Dorsolateral prefrontal cortex (tissue), 122 donors: ENCODE measurements at places on chromosomes 2 and 18.

- DNase-seq: no peak
Measured at GRCh38 chr18:79577451-79578395, 101.9 kb upstream of the CTDP1 start.

DNA sequence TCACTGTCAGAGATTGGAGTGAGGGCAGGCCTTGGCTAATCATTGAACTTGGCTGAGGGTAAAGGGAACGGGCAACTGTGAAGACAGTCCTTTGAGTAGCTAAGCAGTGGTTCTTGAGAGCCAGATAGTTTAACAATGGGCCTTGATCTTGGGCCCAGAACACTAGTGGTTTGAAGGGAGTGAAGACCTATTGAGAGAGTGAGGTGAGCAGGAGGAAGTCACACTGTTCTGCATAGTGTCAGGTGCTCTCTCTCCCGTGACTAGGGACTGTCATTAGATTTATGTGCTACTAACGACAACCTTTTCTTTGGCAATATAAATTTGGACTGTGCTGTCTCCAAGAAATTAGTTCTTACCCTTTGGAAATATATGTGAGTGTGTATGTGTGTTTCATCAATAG is 44.6 kb upstream of the ALMS1 start:
- no peak for DNase-seq

GRCh38 chr2:50612306-50612705 is 419.6 kb downstream of the NRXN1 start:
- no peak for DNase-seq

DNA sequence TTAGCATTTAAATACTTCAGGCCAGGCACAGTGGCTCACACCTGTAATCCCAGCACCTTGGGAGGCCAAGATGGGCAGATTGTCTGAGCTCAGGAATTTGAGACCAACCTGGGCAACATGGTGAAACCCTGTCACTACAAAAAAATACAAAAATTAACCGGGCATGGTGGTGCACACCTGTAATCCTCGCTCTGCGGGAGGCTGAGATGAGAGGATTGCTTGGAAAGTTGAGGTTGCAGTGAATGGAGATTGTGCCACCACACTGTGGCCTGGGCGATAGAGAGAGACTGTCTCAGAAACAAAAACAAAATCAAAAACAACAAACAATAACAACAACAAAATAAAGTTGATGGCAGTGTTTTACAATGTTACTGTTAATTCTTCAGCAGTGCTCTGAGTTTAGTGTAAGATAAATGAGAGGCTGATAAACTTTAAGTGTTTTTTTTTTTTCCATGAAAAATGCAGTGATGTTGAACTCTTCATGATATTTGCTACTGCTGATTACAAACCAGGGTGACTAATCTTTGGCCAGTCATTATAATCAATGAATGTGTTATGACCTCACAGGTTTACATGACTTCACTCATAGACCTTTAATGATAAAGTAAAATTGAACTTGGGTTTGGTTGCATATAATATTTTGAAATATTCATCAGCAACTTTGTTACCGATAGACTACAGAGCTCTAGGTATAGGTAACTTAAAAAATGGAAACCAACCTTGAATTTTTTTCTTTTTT is 2.5 kb downstream of the ITGAV start:
- no peak for DNase-seq

DNA sequence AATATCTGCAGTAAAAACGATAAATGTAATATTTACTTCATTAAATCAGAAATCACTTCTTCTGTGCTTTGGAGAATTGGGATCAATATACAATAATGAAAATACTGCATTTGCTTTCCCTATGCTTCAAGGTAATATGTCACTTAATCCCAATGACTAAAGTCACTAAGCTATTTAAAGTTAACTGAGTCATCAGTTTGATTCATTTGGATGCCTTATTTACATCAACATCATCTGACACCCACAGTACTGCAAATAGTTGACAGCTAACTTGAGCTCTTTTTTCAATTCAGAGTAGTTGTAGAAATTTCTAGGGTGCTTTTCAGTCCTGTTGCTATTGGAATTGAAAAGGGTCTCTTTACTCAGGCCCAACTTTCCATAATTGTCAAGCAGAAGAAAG is 776.9 kb upstream of the FSHR start:
- no peak for DNase-seq

GRCh38 chr18:11851806-11852337 is 659 bp downstream of the CHMP1B start:
- DNase-seq: peak; percentile 47

- no peak for DNase-seq
Measured at GRCh38 chr2:36878429-36878828, 87.9 kb downstream of the STRN start.

GRCh38 chr2:15181092-15181745 is 379.9 kb downstream of the NBAS start:
- DNase-seq: no peak

DNA sequence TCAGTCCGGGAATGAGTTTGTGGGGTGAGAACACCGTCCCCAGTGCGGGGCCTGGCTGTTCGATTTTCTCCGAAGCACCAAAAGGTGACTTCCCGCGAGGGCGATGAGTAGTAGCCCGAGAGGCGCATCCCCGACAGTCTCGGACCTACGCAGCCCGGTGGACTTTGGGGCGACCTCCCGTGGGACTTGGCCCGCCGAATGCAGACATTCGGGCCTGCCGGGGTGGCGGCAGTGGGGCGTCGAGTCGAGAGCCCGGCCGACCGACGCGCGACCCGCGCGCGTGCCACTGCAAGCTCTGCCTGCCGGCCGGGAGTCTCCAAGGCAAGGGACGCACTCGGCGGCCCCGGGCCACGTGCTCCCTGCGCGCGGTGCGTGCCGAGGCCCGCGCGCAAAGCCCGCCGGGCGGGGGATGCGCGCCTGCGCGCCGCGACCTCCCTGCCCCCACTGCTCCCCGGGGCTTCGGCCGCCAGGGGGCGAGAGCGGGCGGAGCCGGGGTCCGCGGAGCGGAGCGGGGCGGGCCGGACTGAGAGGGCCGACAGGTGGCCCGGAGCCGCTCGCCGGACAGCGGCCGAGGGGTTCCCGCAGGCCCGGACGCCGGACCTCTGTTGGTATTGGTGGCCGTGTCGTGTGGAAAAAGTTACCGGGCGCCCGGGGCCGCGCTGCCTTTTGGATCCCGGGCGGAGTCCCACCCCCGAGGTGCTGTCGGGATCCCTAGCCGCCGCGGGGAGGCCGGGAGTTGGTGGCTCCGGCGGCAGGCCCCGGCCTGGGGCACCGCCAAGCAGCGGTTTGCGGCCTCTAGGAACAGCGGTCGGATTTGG is 1.9 kb downstream of the PTMA start:
- peak; percentile 58 for DNase-seq

- DNase-seq: no peak
Measured at GRCh38 chr2:128560718-128561117, 242.1 kb upstream of the HS6ST1 start.

DNA sequence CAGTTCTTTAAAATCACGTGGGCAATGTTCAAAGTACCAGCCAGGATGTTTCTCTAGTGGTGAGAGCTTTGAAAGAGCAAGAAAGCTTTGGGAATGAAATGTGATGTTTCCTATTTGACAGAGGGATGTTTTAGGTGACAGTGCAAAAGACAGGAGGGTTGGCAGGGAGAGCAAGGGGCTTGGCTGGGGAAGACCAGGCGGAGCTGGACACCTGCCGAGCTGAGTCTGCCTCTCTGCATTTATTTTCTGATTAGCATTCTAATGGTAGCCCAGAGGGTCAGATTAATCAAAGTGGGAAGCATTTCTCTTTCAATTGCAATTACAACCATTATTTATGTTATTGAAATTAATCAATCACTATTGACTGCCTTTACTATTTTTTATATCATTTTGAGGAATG is 145.4 kb upstream of the RAB12 start:
- DNase-seq: no peak

DNA sequence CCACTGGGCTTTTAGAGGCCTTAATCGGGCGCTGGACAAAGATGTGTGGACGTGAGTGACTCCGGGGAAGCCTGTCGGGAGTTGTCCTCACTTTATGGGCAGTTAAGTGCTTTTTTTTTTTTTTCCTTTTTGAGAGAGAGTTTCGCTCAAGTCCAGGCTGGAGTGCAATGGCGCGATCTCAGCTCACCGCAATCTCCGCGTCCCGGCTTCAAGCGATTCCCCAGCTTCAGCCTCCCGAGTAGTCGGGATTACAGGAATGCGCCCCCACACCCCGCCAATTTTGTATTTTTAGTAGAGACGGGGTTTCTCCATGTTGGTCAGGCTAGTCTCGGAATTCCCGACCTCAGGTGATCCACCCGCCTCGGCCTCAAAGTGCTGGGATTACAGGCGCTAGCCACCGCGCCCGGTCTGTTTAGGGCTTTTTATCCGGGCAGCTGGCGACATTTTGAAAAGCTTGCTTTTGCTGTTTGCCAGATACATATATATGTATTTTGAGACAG is 1.5 kb downstream of the MSH6 start:
- no peak for DNase-seq

DNA sequence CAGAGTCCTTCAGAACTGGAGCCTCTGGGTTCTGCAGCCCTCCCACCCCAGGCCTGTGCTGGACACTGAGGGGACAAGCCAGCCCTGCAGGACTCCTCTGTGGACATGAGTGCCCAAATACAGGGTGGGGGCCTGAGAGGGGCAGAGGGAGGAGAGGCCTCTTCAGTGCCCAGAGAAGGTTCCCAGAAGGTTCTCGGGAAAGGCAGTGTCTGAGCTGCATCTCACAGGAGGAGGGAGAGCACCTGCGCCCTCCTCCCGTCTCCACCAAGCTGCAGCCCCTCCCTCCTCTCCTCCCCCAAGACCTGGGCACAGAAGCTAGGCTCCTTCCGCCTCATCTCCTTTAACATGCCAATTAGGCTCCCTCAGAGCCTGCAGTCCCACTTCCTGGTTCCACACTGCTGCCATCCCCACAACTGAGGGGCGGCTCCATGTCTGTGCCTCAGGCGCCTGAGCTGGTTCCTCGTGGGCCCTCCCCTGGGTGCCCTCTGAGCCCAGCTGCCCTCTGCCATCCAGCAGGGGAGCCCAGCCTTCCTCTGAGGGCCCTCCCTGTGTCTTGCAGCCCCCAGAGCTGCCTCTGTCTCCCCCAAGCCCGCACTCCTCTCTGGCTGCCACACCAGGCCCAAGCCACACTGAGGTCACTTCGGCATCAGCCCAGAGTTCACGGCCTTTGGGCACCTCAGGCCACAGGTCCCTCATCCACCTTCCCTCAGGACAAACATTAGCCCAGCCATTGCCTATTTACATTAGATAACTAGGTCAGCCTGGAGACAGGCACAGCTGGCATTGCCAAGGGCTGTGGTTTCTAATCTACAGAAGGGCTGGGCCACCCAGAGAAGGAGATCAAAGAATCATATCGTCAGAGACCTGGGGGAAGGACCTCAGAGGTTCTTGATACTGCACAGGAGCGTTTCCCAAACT is 28.9 kb downstream of the KCNK3 start:
- DNase-seq: no peak

GRCh38 chr2:196597531-196597930 is 42.0 kb upstream of the CCDC150 start:
- DNase-seq: no peak

GRCh38 chr18:64097497-64097896 is 51.4 kb downstream of the LINC00305 start:
- DNase-seq: no peak

- no peak for DNase-seq
Measured at GRCh38 chr2:238334885-238335284, 14.6 kb downstream of the TRAF3IP1 start.

- DNase-seq: no peak
Measured at GRCh38 chr2:64888591-64889309, 100.4 kb upstream of the SLC1A4 start.

DNA sequence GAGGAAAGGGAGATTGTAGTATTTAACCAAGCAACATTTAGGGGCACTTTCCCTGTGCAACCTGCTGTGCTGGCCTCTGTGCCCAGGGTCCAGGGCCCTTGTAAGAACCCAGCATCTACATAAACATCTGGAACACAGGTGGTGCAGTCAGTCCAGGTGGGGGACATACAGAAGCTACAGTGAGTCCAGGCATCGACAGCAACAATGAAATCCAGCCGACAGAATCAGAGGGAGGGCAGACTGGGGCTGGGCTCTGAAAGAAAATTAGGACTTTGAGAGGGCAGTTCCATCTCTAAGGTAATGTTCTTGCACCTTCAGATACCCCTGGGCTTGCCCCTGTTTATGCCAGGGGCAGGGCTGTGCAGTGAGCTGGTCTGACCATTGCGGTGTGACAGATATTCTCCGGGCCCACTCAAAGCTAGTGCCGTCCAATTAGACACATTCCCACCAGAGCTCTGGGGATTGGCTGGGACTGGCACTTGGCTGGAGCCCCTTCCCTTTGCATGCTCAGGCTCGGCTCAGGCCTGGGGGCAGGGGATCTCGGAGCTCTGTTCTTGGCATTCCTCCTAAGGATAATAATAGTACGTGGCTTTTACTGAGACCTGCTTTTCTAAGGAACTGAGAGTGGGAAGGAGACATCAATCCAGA is 5.4 kb downstream of the LBH start:
- DNase-seq: no peak

- DNase-seq: no peak
Measured at GRCh38 chr2:42176992-42177738, 8.0 kb downstream of the EML4 start.

DNA sequence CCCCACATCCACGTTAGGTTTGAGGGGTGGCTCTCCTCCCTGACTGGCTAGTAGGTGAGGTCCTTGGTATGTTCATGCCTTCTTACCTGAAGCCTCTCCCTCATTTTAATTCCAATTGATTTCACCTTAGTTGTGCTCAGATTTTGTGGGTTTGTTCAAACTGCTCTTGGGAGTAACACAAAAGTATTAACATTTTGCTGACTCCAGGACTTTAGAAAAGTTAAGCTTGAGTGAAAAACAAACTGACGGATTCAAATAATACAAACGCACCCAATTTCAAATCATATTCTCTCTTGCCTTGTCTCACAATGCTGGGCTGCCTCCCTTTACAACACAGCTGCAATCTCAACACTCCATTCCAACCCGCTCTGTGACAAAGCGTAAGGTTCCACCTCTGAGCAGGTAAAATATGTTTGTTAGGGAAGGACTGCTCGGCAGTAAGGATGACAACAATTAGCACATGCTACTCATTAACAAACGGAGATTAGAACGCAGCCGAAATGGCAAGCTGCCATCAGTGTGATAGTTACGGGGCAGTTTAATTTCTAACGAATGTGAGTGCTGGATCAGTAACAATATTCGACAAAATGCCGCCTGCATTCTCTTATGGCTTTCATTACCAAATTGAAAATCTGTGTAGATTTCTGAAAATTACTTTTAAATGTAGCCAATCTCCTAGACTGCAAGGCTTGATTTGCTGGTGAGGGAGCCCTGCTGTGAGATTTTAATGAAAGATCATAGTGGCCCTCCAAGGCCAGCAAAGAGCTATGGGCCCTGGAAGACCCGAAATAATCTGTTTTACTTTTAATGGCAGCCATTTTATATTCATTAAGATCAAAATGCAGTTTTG is 730.6 kb upstream of the FANCL start:
- DNase-seq: no peak

- no peak for DNase-seq
Measured at GRCh38 chr2:181778621-181779201, 98.4 kb upstream of the NEUROD1 start.
